Stimulated activated CD4-positive, alpha-beta T cell treated with anti-CD3 and anti-CD28 coated beads, Interleukin-1b, Interleukin-23, amount 100 ng/mL, for 48 hours (primary cell): ENCODE measurements at places on chromosomes 4 and X.
A peak's percentile ranks its signal among the peaks of the same experiment; 100 is the strongest.

DNA sequence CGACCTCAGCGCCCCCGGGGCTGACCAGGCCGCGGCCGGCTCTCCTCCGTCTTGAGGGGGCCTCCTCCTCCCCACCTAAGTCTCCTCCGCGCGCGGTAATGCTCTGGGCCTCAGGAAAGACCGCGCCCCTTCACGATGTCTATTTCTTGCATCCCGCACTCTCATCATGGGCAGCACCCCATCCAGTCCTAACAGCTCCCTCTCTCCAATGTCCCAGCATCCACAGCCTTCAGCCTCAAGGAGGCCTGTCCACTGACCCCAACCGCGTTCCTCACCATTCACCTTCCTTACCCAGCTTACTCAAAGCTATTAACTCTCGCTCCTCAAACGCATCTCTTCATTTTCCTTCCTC lies 77.5 kb downstream of the MAGED4 start:
- DNase-seq = no peak

GRCh38 chr4:141630854-141631253 lies 5.5 kb upstream of the IL15 start:
- no peak for DNase-seq

DNA sequence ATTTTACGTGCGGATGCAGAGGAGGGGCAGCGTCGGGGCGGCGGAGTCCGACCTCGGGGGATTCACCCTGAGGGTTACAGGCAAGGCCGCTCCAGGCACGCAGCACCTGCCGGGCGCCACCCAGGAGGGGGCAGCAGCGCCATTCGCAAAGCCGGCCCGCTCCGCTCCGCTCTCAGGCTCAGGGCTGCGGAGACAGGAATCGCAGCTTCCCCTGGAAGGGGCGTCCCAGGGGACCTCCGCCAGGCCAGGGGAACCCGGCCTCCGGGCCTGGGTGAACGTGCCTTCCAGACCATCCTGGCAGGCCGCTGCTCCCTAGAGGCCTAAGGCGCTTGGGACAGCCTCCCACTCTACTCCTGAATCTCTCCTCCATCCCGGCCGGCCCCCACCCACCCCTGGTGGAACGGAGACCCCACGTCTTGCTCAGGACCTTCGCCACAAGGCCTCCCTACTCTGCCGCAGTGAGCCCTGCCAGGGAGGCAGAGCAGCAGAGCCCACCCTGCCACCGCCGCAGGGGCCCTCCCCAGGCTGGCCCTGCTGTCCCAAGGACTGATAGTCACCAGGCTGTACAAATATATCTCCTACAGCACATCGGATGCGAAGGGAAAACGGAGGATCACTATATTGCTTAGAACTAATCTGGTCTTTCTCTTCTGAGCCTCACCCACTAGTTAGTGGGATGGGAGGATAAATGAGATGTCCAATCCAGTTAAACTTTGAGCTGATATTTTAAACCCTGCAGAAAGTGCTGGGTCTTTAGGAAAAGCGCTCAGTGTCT lies 115.0 kb downstream of the SMIM20 start:
- DNase-seq = peak; percentile 79

DNA sequence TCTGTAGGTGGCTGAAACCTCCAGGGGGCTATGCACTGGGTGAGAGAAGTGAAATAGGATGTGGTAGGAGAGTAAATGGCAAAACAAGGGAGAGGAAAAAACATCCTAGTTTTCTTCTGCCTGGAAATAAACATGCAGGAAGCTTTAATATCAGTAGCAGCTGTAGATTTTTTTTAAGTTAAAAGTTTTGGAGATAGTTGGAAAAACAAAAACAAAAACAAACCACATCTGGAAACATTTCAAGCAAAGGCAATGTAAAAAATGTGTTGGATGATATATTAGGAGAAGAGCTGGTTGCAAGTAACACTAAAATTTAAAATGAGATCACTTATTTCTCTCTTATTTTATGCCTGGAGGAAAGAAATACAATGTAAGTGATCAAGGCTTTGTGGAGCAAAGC lies 388.0 kb downstream of the SPRY1 start:
- DNase-seq = no peak

- DNase-seq = peak; percentile 3
Measured at GRCh38 chrX:136146614-136147314, 569 bp upstream of the FHL1 start.

GRCh38 chr4:151882072-151882803 lies 121.4 kb upstream of the GATB start:
- DNase-seq = no peak

DNA sequence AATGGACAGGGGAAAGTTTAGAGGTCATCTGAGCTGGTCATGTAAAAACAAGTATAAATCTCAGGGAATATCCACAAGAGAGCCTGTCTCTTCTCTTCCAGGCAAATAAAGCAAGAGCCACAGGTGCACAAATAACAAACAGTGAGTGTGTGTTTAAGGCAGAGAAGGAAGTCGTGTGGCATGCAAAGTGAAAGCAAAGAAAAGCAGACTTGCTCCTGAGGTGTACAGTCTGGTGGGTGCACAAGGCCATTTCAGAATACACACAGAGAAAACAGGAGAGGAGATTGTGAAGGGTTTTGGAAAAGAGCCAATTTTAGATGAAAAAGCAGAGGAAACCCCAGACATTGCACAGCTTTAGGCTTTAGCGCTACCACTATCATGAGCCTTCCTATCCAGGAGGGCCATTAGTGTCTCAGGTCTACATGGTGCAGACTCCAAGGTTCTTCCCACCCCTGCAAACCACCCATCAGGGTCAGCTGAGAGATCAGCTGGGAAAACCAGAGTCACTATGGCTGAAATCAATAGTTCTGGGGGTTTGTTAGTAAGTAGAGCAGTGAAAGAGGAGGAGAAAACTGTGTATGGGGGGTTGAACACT lies 355.8 kb downstream of the KLHL4 start:
- DNase-seq = no peak

DNA sequence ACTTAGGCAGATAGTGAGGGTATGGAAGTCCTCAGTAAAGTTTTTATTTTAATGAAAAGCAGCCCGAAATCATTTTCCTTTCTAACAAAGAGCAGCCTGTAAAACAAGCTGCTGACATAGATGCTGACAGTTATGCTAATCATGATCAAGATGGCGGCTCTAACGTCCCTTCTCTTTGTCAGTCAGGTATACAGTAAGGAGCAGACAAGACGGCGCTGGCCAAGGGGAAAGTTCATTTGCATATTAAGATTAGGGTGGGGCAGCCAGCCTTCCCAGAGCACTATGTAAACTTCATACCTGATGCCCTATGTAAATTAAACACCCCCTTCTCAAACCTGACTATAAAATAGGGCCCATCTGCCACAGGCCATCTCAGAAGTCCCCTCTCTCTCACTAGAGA lies 76.9 kb downstream of the MAGEB10 start:
- no peak for DNase-seq

GRCh38 chrX:26922278-26922677 lies 540.9 kb downstream of the PPP4R3C start:
- DNase-seq = no peak

DNA sequence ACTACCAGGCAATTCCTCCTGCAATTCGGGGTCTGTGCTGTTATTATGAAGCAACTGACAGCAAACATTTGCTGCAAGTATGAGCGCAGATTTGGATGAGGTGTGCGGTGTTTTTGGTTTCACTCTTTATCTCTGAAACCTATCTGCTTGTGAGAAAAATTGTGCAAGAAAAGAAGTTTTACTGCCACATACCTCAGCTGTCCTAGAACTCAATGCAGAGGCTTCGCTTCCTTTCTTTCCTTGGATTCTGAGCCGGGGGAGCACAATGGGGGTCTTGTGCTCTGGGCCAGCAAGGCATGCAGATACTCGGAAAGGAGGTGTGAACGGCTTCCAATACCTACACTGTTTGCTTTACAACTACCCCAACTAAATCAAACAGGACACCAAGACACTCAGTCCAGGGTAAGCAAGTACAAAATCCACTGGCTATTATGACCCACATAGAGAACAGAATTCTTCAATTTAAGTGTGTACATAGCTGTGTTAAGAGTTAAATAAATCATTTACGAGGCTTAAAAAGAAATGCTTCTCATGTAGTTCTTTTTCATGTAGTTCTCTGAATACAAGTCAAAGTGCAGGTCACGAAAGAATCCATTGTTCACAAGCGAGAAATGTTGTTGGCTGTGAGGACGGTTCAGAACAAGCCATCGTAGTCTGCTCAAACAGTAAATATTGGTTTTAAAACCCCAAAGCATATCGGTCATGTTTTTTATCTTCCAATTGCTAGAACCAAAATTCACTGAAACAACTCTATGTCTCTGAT lies 1.1 kb downstream of the SORBS2 start:
- DNase-seq = no peak

DNA sequence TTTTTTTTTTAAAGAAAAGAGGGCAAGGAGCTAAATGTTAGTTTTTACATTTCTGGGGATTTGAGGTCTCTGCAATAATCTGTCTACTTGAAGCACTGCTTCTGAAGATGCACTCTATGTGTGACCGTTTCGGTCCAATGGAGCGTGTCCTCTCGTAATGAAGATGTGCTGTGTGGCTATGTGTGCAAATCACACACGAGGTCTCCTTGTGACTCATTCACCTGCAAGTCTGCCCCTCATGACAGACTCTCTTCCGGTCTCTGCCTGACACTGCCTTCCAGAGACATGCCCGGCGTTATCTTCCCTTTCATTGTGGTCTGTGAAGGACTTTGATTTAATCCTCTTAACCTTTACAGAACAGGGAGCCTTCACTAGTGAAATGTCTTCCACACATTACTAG lies 84.3 kb downstream of the TRAM1L1 start:
- DNase-seq = no peak

- DNase-seq = no peak
Measured at GRCh38 chr4:90207887-90208454, 80.8 kb downstream of the CCSER1 start.

DNA sequence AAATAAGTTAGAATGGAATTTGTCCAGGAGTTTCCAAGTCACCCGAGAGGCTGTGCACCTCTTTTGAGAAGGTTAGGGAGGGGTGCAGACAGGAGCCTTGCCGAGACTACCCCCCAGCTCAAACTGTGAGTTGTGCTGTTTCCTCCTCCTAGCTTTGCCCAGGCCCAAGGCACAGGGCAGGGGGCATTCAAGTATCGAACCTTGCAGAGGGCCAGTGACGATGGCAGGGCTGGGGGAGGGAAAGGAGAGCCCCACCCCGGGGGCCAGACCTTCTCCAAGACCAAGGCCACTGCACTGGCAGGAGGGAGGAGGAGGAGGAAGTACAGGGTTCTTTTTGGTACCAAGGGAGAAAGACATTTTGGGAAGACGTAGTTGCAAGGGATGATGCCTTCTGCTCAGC lies 80.6 kb downstream of the TMEM144 start:
- DNase-seq = no peak

- DNase-seq = no peak
Measured at GRCh38 chr4:123345935-123346300, 50.7 kb upstream of the SPRY1 start.

- no peak for DNase-seq
Measured at GRCh38 chrX:8579602-8580001, 115.0 kb downstream of the VCX3B start.

DNA sequence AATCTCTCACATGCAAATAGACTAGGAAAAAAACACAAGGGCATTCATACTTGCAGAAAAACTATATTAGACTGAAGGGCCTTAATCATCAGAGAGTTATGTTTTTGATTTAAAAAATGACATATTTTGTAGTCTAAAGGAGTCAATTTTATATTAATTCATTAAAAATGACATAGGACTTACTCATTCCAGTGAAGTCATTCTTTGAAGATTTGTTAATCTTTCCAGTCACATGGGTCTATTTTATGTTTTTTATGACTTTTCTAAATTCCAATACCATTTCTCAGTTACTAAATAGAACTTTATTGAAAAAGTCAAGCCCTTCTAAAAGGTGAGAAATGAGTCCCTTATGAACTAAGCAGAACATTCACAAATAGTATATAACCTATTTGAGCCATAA lies 743.8 kb upstream of the INTU start:
- DNase-seq = no peak

- no peak for DNase-seq
Measured at GRCh38 chr4:183370786-183371185, 48.6 kb upstream of the CLDN24 start.

GRCh38 chr4:81623434-81623833 lies 151.7 kb upstream of the RASGEF1B start:
- no peak for DNase-seq

GRCh38 chr4:9927341-9928007 lies 93.8 kb downstream of the SLC2A9 start:
- no peak for DNase-seq

- peak; percentile 36 for DNase-seq
Measured at GRCh38 chrX:119118780-119119395, 8.7 kb downstream of the KIAA1210 start.

DNA sequence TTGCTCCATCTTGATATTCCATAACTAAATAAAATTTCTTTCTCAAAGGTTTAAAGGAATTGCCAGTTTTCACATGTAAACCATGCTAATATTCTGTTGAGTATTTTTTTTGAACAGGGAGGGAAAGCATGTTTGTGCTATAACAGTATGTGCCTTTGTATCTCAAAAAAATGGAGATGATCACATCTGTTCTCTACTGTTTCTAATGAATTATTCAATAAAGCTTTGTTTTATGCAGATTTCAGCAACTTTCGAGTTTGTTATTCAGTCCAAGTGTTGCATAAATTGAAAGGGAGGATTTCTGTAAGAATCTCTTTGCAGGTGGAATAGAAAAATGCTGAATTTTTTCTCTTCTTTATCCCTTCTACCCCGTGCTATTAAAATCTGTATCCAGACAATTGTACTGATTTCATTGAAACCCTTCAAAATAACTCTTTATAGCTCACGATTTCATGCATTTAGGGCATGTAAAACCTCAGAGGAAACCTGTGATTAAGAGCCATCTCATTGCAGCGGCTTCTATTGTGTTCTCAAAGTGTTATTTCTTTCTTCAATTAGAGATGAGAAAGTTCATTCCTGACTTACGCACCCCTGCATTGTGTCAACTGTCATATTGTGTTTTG lies 42.1 kb downstream of the NEIL3 start:
- no peak for DNase-seq

- DNase-seq = no peak
Measured at GRCh38 chrX:65502618-65503017, 32.0 kb downstream of the LAS1L start.

DNA sequence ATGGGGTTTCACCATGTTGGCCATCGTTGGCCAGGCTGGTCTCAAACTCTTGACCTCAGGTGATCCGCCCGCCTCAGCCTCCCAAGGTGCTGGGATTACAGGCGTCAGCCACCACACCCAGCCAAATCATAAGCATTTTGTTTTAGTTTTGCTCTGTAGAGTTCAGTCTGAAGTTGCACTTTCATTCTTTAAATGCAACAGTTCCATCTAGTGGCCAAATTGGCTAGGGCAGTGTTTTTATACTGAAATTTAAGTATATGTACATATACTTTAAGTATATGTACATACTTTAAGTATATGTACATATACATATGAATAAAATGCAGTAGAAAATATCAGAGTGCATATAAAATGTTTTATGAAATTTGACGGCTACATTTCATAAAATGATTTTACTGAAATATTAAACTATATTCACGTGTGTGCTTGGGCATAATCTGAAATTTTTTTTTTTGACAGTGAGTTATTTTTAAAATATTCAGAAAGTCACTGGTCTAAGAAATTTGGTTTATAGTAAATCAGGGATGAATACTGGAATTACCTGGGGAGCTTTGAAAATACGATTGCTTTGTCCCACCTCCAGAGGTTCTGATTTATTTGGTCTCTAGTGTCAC lies 145.5 kb downstream of the NWD2 start:
- DNase-seq = no peak

GRCh38 chrX:46707274-46707965 lies 51.5 kb downstream of the SLC9A7 start:
- DNase-seq = no peak
